ENCODE measurements at places on chromosomes 7 and 10.
A peak's percentile ranks its signal among the peaks of the same experiment; 100 is the strongest.

- no peak for DNase-seq
Observed at GRCh38 chr10:97325754-97326153, 6.7 kb downstream of the FRAT1 start.

DNA sequence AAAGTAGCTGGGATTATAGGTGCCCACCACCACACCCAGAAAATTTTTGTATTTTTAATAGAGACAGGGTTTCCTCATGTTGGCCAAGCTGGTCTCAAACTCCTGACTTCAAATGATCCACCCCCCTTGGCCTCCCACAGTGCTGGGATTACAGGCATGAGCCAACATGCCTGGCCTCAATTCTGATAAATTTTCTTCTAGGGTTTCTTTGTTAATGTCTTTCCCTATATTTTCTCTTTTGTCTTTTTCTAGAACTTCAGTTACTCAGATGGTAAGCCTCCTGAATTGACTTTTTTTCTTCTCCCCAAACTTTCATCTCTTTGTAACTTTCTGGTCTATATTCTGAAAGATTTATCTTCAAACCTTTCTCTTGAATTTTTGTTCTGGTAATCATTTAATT lies 12.7 kb upstream of the SMURF1 start:
- no peak for DNase-seq

GRCh38 chr7:44884621-44885393 lies 523 bp downstream of the PURB start:
- peak; percentile 68 for DNase-seq

DNA sequence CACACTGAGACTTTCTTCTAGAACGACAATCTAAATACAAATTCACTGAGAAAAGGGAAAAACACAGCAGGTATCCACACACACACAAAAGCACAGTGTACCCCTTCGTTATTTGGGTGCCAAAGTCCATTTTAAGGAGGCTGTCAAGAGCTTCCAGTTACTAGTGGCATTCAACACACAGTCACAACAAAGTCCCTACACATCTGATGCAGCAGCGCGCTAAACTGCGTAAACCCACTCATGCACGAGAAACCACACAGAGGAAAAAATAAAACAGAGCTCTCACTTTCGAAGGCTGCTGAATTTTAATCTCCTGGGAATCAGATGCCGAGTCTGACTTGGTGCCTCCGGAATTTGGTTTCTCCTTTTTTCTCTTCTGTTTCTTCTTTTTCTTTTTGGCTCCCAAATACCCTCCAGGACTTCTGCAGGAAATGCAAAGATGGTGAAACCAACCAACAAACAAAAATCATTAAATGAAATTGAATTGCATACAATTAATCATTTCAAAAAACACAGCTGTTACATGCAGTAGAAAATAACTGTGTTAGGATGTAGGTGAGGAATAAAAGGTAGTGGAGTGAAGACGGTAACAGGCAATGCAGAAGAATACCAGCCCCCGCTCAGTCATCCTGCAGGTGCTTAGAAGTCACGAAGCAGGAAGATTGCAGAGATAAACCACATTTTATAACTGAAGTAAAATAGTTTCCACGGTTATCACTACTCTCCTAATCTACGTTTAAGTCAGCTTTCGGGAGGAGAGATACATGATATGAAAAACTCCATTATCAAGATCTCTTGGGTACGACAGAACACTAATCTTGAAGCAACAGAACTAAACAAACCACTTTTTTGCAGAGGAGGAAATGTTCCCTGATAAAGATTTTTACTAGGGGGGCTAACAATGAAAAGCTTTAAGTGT lies 27.1 kb downstream of the NMT2 start:
- peak; percentile 56 for DNase-seq

- no peak for DNase-seq
Observed at GRCh38 chr10:107492389-107492788, 327.9 kb upstream of the SORCS1 start.

DNA sequence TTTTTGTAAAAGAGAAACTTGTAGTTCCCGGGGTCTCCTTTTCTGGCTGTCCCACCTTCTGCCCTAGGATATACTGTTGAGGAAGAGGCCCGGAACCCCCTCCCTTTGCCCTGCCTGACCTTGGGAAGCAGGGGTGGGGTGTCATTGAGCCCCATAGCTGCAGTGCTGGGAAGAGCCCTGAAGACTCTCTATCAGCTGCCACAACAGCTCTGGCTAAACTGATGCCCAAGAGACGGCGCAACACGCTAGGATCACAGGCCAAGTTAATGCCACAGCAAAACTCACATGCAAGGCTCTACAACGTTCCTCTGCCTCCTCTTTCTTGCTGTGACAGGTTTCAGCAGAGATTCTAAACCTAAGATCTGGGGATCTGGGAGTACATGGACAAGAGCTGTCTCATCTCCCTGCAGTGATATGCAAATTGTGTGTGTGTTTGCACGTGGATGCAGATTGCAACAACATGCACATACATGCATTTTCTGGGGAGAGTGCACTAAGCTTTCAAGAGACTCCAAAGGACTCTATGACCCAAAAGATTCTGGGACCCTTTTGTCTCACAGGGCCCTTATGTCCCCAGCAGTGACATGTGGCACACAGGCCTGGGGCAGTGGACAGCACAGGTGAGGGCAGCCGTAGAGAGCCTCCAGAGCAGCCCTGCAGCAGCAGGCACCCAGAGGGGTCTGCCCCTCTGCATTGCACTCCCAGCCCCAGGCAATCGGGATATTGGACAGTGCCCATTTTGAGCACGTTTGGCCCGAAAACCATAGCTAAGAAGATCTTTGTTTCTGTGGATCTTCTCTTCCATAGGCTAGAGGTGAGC lies 2.5 kb downstream of the RASSF4 start:
- no peak for DNase-seq

GRCh38 chr10:11831520-11831951 lies 8.4 kb downstream of the PROSER2 start:
- no peak for DNase-seq

DNA sequence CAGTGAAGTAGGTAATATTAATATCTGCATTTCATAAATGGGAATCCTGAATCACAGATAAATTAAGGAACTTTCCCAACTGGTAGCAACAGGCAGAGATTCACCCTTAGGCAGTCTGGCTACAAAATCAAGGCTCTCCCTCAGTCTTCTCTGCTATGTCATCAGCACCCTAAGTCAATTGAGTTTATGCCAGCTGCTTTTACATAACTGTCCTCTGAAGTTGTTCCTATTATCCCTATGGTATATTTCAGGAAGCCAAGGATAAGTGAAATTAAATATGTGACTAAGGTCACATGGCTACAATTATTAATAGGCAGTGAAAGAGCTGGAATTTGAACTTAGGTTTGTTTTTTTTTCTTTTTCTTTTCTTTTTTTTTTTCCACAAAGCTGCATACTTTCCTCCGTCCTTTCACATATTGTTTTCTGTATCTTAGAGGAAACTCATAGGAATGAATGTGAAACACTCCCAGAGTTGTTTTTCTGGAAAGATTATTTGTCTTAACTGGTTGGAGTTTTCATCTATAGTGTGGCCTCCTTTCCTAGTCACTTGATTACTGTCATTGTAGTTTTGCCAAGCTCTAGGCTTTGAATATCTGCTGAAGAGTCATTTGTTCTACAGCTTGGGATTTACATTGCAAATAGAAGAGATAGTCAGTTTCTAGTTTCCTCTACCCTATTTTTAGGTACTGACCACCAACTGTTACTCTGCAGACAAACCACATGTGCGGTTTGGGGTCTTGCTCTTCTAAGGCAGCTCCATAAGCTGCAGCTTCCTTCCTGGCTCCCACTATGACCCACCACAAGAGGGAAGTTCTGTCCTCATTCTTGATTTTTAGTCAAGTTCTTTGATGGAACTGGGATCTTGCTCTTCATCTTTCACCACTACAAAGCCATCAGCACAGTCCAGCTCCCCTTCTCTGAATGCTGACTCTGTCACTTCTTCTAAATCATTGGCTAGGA lies 338.0 kb upstream of the KIAA1217 start:
- no peak for DNase-seq
